ENCODE measurements at places on chromosomes 7 and 10.

DNA sequence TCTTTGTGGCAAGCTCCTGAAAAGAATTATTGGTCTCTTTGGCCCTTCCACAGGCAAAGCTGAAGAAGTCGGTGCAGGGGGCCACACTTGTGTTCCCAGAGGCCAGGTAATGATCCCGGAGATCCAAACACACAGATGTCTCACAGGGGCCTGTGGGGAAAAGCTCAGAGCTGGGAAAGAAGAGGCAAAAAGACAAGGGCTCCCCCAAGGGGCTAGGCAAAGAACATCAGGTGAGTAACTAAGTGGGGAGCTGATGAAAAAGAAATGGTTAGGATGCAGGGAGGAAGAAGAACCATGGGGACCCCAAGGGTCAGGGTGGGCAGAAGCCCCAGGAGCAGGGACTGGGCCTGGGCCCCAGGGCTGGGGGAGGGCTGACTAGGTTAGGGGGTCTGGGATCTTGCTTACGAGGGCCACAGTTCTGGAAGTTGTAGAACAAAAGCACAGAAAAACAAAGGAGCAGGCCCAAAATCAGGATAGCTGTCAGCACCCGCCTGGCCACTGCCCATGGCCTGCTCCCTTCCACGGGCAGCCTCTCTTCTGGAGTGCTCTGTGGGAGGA, 1.1 kb downstream of the KEL start:
- DNase-seq, result no peak

- DNase-seq, result no peak
These were observed 129.5 kb upstream of the PCGF5 start for GRCh38 chr10:91090761-91091529.

DNA sequence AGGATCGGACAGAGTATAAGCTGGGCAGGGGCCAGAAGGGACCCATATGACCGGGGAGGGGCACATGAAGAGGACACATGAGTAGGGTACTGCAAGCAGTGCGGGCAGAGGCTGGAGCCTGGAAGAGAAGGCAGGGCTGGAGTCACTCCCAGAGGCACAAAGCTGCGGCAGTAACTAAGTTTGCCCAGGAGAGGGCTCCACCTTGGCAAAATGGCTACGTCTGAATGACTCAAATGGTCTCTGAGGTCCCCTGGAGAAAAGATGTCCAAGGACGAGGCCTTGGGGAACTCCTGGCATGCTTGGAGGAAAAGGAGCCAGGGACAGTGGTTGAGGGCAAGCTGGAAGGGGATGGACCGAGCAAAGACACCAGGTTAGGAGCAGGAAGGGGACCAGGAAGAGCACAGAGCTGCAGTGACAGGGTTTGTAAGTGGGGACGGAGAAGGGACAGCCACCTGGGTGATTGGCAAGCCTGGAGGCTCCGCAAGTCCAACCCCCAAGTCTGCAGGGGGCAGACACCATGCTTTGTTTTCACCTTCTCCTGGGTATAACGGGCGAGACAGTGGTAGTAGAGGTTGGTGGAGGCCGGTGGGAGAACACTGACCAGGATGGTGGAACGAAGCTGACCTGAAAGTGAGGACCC, 43.1 kb upstream of the LBX1 start:
- DNase-seq, result peak; percentile 37

- peak; percentile 19 for DNase-seq
These were observed 54.9 kb upstream of the ZNF800 start for GRCh38 chr7:127447326-127447945.

GRCh38 chr10:75746356-75746755, 314.9 kb downstream of the LRMDA start:
- no peak for DNase-seq

DNA sequence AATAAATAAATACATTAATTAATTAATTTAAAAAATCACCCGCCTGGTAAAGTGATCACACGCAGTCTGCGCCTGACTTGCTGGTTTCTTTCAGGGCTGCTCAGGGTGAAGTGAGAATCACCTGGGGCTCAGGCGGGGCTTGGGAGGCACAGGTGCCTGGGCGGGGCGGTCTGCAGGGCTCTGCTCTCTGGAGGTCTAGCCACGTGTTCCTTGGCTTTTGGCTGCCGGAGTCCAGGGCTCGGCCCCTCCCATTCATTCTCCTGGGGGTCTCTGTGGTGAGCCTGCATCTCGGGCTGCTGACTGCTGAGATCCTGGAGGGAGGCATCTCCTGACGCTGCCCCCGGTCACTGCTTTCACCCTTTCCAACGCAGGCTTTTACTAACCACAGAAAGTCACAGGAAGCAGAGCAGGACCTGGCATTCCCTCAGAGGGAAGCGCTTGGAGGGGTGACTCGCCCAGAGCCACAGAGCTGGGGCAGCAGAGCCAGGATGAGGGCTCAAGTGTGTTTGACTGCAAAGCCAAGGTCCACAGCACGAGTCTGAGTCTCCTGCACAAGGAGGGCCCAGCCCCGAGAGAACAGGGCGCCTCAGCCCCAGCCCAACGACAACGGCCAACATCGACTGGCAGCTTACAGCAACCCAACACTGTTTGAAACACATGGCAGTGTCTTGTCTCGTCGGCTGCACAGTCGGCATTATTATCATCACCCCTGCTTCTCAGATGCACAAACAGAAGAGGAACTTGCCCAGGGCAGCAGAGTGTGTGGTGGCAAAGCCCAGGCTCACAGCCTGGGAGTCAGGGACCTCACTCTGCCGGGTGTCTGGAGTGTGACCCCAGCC, 22.4 kb upstream of the MNX1 start:
- no peak for DNase-seq

GRCh38 chr7:7869036-7869435, 99.6 kb upstream of the GLCCI1 start:
- no peak for DNase-seq

- DNase-seq, result no peak
These were observed 631.9 kb downstream of the PARD3 start for GRCh38 chr10:34183016-34183796.

DNA sequence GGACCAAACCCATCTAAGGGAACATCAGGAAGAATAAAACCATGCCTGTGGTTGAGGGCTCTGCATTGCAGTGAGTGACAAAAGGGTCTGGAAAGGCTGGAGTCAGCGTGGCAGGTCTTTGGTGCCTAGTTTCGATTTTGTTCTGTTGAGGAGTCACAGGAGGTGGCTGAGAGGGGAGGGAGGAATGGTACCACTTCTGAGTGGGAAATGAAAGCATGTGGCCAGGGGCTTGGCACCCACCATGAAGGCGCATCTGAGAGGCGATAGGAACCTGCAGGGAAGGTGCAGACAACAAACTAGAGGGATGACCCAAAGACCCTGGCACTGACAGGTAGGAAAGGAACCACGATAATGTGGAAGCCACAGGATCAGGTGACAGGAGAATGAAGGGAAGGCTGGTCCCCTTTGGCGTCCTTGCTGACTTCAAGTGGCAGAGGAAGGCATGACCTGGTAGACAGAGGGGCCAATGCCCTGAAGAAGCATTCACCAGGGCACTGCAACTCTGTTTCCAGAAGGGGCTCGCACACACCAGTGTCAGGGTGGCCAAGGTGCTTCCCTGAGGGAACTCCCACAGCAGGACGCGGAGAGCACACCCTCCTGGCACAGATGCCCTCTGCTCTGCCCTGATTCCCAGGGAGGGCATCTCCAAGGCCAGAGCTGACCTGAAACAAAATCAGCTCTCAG, 41.7 kb downstream of the HIPK2 start:
- no peak for DNase-seq

- DNase-seq, result peak; percentile 64
These were observed 13.9 kb downstream of the TSPAN14 start for GRCh38 chr10:80468002-80468401.

- DNase-seq, result no peak
These were observed 25.1 kb downstream of the SNX13 start for GRCh38 chr7:17915168-17915567.

DNA sequence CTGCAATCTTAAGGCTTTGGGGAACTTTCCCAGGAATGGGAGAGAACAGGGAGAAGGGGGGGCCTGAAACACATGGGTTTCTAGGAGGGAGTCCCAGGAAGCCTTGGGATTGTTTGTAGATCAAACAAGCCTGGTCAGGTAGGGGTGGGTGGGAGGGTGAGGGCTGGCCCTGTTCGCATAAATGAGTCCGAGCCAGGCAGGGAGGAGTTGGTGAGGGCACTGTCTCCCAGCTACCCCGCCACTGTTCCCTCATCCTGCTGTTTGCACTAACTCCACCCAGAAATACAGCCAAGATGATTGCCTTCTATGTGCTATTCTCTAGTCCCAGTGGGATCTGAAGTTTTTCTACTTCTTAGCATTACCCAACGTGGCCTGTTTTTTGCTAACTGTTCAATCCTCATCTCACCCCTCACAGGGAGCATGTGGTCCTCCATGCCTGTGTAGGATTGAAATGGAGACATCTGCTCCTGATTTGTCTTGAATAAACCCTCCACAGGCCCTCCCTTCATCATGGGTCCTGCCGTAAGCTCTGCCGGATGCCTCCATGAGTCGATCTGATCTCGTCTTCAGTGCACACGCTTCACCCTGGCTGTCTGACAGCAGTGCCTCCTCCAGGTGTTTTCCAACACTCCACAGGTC, 257.0 kb downstream of the COBL start:
- no peak for DNase-seq

DNA sequence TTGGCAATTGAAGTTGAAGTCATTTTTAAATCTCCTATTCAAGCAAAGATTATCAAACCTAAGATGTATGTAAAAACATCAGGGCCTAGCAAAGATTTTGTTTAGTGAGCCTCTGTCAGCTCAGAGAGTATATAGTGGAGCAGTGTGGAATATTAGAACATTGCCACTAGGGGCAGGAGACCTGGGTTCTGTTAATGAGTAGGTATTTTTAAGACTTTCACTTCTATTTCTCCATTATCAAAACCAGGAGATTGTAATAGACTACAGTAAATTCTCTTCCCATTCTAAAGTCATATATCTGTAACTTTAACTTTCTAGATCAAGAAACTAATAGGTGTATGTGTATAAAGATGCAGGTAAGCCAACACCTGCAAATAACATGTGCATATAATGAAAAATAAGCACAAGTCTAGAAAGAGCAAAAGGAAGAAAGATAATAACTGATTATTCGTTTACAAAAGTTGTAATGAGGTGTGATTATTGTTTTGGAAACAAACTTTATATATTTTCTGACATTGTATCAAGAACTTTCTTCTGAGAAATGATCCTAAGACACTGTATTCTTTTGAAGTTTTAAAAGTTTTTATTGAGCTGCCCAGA, 64.4 kb downstream of the KCND2 start:
- DNase-seq, result no peak
